Fibroblast of skin of back (primary cell): ENCODE measurements at places on chromosomes 3 and 15.

DNA sequence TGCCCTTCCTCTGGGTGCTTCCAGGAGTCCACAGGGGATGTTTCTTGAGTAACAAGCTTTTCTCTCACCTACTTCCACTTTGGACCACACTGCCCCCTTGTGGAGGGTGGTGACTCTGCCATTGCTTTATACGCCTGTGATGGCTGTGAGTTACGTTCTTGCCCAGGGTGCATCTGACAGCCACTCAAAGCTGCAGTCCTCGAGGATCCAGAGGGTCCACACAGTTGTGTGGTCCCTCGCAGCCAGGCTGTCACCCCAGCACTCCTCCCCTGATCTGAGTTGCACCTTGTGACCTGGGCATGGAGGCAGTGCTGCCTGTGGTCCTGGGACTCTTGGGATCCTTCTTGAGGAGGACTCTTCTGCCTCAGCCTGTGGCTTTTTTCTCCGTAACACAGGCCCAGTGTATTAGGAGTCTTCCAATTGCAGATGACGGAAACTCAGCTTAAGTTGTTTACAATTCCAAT, 23.4 kb downstream of the FOXL2 start:
- peak; percentile 81 for DNase-seq

DNA sequence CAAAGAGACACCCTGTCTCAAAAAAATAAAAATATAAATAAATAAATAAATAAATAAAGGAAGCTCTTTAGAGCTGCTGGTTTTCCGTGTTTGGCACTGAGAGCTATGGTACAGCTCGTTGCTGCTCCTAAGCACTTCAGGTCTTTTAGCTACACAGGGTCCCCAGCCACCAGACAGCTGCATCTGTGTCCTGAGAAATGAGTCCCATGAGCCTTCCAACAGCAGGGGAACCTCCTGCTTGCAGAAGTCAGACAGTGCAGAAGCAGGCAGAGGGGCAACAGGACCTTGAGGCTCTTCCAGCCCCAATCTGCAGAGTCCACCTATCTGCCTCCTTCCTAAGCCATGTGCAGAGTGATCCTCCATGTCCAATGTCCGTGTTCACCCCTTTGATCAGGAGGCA, 159.0 kb downstream of the SV2B start:
- DNase-seq: no peak

DNA sequence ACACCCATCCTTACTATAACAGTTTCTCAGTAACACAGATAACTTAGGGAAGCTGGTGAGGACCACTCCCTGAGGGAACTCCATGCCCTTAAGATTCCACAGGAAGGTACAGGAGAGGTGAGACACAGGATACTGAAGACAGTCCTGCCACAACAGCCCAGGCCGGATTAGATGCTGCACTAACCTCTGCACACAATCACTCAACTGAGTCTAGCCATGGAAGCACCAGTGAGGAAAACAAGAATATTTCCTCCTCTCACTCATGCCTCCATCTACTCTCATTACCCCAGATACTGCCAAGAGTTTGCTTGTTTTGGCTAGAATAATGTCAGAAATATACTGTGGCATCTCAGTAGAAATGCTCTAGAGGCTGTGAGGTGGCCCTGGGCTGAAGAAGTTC, 3.7 kb downstream of the ANO10 start:
- DNase-seq: no peak

DNA sequence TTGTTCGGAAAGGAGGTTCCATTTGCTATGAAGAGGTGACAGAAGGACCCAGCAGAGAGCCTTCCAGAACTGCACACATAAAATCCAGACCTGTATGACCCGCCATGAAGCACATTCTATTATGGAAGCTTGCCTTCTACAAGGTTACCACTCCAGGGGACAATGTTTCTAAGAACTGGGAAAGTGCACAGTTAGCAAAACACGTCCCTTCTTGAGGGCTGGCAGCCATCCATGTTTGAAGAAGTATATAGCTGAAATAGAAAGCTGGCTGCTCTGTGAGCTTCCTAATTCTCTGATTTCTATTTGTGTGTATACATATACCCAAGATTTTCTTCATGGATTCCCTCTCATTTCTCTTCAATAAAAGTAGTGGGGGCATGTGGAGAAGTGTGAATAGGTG, 74.6 kb downstream of the CNTN3 start:
- DNase-seq: peak; percentile 27

- DNase-seq: peak; percentile 51
Measured at GRCh38 chr15:66515901-66516322, 10.8 kb downstream of the ZWILCH start.

GRCh38 chr3:194485468-194485880, 1.3 kb downstream of the ATP13A3 start:
- DNase-seq: no peak

DNA sequence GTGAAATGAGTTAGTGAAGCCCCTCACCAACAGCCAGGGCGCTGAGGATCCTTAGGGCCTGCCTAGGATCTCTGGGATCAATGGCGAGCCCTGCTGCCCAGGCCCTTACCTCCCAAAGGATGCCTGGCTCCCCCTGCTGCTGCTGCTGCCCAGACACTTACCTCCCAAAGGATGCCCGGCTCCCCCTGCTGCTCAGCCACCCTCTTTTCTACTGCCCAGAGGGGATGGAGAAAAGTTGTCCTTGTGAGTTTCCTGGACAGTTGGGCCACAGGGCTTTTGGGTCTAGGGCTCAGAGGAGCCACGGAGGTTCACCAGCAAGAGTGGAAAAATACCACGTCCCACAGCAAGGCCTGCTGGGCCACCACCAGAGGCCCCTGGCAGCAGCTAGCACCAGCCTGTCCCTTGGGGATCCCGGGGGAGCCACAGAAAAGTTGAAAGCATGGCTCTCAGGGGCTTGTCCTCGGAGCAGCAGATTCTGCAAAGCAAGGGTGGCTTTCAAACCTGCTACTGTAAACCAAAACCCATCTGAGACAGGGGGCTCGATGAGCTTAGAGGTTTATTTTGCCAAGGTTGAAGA, 59.4 kb downstream of the SLC6A6 start:
- DNase-seq: peak; percentile 64

GRCh38 chr15:66706840-66707239, 4.8 kb downstream of the SMAD6 start:
- no peak for DNase-seq
